ENCODE measurements at places on chromosomes 3 and 15.

- DNase-seq: no peak
Observed at GRCh38 chr3:89506462-89507103, 399.2 kb downstream of the EPHA3 start.

- no peak for DNase-seq
Observed at GRCh38 chr3:118573912-118574311, 460.7 kb downstream of the IGSF11 start.

DNA sequence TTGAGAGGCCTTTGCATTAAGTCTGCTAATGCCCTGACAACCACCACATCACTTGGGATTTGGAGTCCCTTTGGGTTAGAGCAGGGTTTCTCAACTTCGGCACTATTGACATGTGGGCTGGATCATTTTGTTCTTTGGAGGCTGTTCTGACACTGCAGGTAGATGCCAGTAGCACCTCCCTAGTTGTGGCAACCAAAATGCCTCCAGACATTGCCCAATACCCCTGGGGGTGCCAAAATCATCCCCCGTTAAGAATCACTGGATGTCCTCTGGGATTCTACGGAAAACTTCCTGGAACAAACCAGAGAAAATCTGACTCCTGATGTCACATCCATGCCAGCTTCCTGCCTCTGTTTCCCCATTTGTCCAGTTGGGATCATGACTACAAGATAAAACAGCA is 37.2 kb upstream of the BLM start:
- no peak for DNase-seq

- no peak for DNase-seq
Observed at GRCh38 chr3:32495609-32496008, 7.0 kb downstream of the CMTM6 start.

GRCh38 chr15:69451951-69452691 is 497 bp upstream of the RPLP1 start:
- DNase-seq: no peak

DNA sequence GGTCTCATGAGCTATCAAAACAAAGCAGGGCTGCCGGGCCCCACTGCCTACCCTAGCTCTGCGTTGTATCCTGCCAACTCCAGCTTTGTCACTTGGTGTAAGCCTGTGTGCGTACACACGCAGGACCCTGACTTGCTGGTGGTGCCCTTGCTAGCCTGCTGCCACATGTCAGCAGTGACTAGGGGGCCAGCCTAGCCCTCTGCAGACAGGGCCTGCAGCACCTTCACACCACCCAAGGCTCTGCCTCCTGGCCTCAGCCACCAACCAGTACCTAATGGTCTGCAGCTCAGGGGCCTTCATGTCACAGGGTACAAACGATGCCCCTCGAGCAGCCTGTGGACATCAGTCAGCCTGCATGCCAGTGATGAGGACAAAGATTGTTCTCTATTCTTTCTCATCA is 30.1 kb upstream of the DUSP7 start:
- no peak for DNase-seq

- DNase-seq: no peak
Observed at GRCh38 chr15:68887120-68887519, 43.2 kb upstream of the SPESP1 start.

- no peak for DNase-seq
Observed at GRCh38 chr3:9291821-9292410, 42.5 kb upstream of the SRGAP3 start.

DNA sequence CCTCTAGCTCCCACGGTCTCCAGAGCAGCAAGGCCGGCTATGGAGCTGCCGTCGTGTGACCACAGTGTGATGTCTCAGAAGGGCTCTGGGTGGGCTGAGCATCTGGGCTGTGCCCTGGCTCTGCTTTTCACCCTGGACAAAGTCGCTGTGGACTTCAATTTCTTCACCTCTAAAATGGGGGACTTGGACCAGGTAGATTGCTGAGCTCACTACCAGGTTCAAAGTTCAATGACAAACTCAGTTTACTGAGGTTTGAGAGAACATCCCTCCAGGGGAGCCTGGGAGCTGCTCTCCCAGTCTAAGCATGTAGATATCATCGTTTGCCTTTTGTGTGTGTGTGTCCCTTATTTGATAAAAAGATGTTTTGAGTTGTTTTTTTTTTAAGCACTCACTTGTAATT is 25.1 kb downstream of the RLBP1 start:
- no peak for DNase-seq

GRCh38 chr15:93028111-93028631 is 60.8 kb downstream of the RGMA start:
- no peak for DNase-seq

DNA sequence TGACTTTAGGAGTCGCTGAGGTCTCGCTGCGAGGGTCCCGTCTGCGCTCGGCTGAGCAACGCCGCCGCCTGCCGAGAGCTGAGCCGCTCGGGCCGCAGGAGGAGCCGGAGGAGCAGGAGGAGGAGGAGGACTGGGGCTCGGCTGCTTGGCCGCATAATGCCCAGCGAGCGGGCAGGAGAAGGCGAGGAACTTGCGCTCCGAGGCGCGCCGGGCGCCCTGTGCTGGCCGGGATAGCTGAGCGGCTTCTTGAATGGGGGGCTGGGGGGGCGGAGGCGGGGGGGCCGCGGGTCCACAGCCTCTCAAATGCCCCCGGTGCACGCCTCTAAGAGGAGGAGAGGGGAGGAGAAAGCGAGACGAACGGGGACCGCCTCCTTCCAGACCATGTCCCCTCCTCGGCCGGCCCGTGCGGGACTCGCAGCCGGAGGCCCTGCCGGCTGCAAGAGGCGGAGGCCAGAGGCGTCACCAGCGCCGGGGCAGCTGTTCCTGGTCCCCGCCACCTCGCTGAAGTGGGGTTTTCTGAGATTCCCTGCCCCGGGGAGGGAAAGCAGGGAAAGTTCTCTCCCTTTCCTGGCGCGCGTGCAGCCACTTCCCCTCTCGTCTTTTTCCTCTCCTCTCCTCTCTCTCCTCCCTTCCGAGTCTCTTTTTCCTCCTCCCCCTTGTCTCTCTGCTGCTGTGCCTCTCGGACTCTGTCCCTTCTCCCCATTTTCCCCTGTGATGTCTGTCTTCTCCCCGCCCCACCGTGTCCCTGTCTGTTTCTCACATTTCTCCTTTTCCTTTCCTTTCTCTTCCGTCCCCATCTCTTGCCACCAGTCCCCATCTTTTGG is at the start of gene ADAMTS9:
TSS of gene ADAMTS9 (minus strand) at position 220 of the 824 bp plus-strand sequence. CDS start 343 bp downstream, outside the sequence.
- DNase-seq: no peak

DNA sequence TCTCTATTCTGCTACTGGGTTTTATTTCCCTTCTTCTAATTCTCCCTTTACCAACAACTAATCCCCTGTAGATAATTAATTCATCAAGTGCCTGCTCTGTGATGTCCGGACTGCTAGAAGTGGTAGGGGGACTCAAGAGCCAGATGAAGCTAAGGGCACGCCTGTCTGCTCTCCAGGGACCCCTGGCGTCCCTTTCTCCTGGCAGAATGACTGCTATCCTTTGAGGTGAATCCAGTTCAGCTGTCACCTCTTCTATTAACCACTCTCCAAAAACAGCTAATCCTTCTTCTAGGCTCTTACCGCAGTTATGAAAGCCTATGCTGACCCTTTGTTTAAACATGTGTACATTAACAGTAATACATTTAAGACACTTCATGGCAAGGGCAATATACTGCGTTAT is 1.4 kb upstream of the CHRNA7 start:
- no peak for DNase-seq

DNA sequence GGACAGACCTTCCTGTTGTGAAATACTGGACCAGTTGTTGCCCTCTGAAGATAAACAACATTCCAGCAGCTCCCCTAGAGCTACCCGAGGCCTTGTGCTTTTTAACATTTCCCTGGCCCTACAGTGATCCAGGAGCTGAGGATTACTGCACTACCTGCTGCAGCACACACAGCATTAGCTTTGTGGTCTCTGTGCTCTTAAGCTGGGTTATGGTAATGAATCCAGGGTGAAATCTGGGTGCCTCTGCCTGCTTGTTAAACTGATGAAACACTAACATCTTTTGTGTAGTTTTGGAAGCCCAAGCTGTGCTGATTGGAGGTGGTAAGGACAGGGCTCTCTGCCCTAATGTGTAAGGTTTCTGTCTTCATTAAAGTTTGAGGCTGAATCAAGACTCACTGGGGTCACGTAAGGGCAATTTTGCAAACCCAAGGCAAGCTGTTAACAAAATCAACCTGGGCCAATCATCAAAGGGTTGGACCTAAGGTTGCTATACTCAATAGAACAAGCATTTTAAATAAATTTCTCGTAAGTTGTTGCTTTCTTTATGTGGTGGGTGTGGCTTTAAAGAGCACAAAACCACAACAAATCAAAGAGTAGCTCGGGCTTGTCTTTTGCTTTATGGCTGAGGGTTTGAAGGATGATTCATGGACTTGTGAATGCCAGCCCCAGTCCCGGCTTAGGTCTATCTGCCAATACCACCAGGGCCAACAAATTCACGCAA is 183.9 kb downstream of the TPRG1 start:
- no peak for DNase-seq

GRCh38 chr15:60970246-60971170 is 258.6 kb downstream of the RORA start:
- no peak for DNase-seq

GRCh38 chr3:146250449-146251382 is at the start of gene PLSCR4:
Gene PLSCR4 (minus strand): TSS chr3:146251105. CDS start chr3:146222071, 29,034 bp downstream.
- DNase-seq: no peak

DNA sequence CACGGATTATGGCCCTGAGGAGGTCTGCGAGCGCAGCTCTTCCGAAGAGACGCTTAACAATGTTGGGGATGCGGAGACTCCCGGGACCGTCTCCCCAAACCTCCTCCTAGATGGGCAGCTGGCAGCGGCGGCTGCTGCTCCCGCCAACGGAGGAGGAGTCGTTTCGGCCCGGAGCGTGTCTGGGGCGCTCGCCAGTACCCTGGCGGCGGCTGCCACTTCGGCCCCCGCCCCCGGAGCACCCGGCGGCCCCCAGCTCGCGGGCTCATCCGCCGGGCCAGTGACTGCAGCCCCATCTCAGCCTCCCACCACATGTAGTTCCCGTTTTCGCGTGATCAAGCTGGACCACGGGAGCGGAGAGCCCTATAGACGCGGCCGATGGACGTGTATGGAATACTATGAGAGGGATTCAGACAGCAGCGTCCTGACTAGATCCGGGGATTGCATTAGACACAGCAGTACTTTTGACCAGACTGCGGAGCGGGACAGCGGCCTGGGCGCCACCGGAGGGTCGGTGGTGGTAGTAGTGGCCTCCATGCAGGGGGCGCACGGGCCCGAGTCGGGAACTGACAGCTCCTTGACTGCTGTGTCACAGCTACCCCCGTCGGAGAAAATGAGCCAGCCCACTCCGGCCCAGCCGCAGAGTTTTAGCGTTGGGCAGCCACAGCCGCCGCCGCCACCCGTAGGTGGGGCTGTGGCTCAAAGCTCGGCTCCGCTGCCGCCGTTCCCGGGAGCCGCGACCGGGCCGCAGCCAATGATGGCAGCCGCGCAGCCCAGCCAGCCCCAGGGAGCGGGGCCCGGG is 1.6 kb downstream of the TSC22D2 start:
- peak; percentile 46 for DNase-seq

GRCh38 chr3:32954506-32954905 is 3.1 kb downstream of the CCR4 start:
- DNase-seq: no peak

- DNase-seq: no peak
Observed at GRCh38 chr3:167728176-167728575, 6.5 kb downstream of the PDCD10 start.

DNA sequence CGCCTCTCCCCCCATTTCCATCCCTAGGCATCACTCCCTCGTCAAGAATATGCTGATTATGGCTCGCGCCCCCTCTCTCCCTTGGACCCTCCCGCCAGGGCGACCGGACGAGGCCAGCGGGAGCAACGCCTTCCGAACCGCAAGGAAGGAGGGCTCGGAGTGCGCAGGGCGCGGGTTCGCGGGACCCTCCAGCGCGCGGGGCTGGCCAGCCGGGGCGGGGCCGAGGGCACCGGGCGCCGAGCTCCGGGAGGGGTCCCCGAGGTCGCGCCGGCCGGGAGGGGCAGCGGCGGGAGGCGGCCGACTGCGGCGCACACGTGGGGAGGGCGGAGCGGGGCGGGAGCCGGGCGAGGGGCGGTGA is 483 bp downstream of the EHD4 start:
- peak; percentile 5 for DNase-seq

GRCh38 chr3:57226176-57226575 is 1.4 kb upstream of the APPL1 start:
- DNase-seq: no peak

- no peak for DNase-seq
Observed at GRCh38 chr15:40317580-40317979, 5.9 kb upstream of the INAFM2 start.

GRCh38 chr15:70636540-70637165 is 126.7 kb downstream of the UACA start:
- DNase-seq: no peak

DNA sequence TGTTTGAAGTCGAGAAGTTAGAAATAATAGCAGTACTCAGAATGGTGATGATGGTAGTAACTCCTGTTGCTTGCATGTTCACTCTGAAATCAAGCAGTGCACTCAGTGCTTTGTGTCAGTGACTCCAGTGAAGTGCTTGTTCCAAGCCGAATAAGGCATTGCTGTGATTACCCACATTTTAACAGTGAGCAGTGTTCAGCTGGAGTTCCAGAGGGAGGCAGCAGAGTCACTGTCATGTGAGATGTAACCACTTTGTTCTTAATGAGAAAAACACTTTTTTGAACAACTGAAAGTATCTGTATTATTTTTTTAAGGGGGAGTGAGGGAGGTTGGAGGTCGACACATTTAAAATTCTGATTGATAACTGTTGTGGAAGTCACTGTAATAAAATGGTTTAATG is 3.7 kb downstream of the MDFIC2 start:
- no peak for DNase-seq

GRCh38 chr3:167354751-167355150 is 25.3 kb downstream of the ZBBX start:
- DNase-seq: no peak

DNA sequence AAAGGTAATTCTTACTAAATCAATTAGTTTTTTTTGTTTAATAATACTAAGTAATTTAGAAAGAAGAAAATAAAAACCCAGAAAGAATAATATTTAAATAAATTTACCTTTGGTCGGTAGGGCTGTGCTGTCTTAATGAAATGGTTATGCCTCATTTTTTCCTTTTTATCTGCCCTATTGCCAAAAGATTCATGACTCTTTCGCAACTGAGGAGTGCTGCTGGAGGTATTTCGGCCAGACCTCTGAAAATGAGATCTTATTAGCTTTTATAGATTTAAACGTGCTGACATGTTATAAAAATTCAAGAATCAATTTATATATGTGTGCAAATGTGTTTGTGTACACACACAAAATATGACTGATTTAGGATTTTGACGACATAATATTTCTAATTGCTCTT is 67.1 kb upstream of the USP50 start:
- DNase-seq: no peak

DNA sequence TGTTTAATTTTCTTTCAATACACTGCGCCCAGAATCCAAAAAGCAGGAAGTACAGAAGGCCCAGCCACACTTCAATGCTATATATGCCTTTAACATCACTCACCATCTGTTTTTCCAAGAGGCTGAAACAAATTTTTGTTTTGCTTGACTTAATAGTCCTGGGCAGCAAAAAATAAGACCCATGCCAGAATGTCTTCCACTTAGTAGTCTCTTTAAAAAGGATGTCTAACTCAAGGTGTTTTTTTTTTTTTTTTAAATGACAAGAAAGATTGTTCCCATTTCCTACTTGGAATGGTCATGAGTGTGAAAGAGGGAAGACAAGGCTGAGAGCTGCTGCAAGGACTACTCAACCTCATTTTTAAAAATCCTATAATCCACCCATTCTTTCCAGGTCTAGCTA is 590.3 kb upstream of the SGO1 start:
- no peak for DNase-seq

GRCh38 chr15:22851513-22851912 is 13.0 kb downstream of the NIPA2 start:
- no peak for DNase-seq

Measured in stimulated activated CD8-positive, alpha-beta memory T cell treated with anti-CD3 and anti-CD28 coated beads, Interleukin-15, amount 100 ng/mL, for 24 hours (primary cell).